ENCODE measurements at places on chromosomes 13 and 19. TPM values are rescaled to one million over a fixed set of nuclear protein-coding genes. Genes with fewer than 3 reads are reported as not detected.

The FFAR3 gene
- total RNA-seq, result not detected

- no peak for DNase-seq
Measured at GRCh38 chr13:110300090-110300815, 6.7 kb downstream of the COL4A1 start.

DNA sequence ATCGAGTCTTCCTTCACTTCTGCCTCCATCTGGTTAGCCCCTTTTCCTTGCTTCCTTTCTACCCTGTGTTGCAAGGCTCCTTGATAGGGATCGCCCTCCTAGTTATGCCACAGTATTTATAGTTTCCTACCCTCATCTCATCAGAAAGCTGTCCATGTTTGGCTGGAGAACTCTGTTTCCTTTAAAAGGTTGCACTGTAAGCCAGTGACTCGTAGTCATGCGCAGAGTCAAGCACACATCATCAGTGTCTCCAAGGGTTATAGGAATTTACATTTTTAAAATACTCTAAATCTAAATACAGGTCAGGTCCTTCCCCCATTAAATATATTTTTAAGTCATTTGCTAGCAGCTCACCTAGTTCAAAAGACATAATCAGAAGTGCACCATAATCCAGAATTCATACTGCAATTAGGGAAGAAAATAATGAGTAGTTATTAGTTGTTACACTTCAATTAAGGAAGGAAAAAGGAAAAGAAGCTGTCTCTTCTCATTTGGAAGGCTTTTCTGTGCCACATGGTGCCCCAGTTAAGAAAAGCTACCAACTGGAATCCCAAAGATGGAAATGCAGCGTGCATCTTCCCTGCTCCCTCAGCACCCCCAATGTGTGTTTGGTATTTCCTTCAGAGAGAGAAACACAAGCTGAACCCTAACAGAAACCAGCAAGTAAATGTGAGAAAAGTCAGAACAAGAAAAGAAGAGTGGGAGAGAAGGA is 81.0 kb downstream of the GPR12 start:
- no peak for DNase-seq

DNA sequence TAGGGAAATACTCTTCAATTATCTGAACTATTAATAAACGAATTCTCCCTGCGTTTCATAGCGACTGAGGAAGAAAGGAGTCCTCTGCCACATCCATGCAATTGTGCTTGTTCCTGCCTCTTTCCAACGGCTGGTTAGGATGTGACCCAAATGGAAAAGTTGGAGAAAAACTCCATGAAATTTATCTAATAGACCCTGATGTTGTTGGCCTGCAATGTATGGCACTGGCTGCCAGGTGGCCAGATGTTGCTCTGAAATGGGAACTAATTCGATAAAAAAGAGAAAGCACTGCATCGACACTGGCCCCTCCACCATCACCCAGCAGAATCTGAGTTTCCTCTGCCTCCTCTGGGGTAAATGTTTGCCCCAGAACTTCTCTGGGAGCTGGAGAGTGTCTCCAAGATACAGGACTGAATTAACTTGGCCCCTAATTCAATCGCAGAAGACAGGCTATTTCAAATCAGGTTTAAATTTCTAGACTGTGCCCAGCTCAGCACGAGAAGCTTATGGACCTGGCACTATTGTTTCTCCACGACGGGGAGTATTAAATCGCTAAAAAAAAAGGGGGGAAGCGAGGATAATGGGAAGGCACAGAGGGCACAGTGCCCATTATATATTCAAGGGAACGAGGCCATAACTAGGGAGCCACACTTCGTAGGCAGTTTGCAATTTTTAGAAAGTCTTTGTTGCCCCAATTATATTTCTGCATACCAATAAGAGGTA is 103.9 kb downstream of the ZIC5 start:
- no peak for DNase-seq

DNA sequence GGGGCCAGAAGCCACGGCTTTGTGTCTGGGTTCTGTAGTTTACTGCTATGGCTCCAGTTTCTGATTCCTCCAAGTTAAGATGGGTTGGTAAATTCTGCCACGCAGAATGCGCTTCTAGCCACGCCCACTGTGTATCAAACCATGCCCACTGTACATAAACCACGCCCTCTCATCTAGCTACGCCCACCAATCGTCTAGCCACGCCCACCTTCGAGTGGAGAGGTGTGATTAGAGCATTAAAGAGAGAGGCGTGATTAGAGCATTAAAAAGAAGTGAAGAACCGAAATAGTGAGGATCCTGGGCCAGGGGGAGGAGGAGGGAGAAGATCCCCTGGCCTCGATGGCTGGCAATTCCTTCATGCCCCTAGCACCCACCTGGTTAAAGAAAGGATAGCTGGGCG is 43.7 kb upstream of the ADGRE5 start:
- peak; percentile 45 for DNase-seq

Measured in activated CD8-positive, alpha-beta T cell treated with anti-CD3 and anti-CD28 coated beads, Interleukin-2, amount 10 ng/mL, durations not matched to agents 7 days and 5 days (primary cell).